ENCODE measurements at places on chromosomes 7 and 10. TPM values are rescaled to one million over a fixed set of nuclear protein-coding genes. Genes with fewer than 3 reads are reported as not detected.

The HOXA6 gene
- total RNA-seq = 12.7 TPM

The TET1 gene
- 9.9 TPM for total RNA-seq

The DRGX gene
- not detected for total RNA-seq

The MUC12 gene
- total RNA-seq = 0.58 TPM

The PON1 gene
- not detected for total RNA-seq

The HYAL4 gene
- total RNA-seq = not detected

The SEMA3E gene
- total RNA-seq = 6.1 TPM

The FOXI2 gene
- not detected for total RNA-seq

The ACSL5 gene
- 16.3 TPM for total RNA-seq

The C10orf143 gene
- not detected for total RNA-seq

The INHBA gene
- not detected for total RNA-seq

The VGF gene
- 0.55 TPM for total RNA-seq

The APBB1IP gene
- total RNA-seq = not detected

The HACD1 gene
- total RNA-seq = 142 TPM

The PRF1 gene
- not detected for total RNA-seq

The RHOBTB1 gene
- total RNA-seq = 302 TPM

The NPC1L1 gene
- total RNA-seq = 4.9 TPM

The SCART1 gene
- 0.89 TPM for total RNA-seq

The ZNF727 gene
- total RNA-seq = not detected

The TSPAN13 gene
- total RNA-seq = 63.0 TPM

The GIMAP7 gene
- total RNA-seq = not detected

The MYO3A gene
- not detected for total RNA-seq

The EBLN1 gene
- not detected for total RNA-seq

The CFAP58 gene
- not detected for total RNA-seq

The PGAM2 gene
- total RNA-seq = 0.92 TPM

The SKIDA1 gene
- under 0.01 TPM for total RNA-seq

The HPS6 gene
- total RNA-seq = 14.0 TPM

The EPHB6 gene
- 8.2 TPM for total RNA-seq

The PDE6C gene
- not detected for total RNA-seq

The TFPI2 gene
- 3.5 TPM for total RNA-seq

The NPS gene
- not detected for total RNA-seq

The SRRM3 gene
- total RNA-seq = 0.37 TPM

The CELF2 gene
- total RNA-seq = 37.1 TPM

The OIT3 gene
- total RNA-seq = 0.37 TPM

The CSGALNACT2 gene
- total RNA-seq = 2.0 TPM

The RBM20 gene
- total RNA-seq = under 0.01 TPM

The SFTPA1 gene
- total RNA-seq = 1.4 TPM
